ENCODE measurements at places on chromosomes 3 and 15.
A peak's percentile ranks its signal among the peaks of the same experiment; 100 is the strongest.

GRCh38 chr3:13098192-13098988 lies 25.2 kb upstream of the IQSEC1 start:
- no peak for DNase-seq

GRCh38 chr3:47082519-47082918 lies 81.4 kb downstream of the SETD2 start:
- DNase-seq, result peak; percentile 17

DNA sequence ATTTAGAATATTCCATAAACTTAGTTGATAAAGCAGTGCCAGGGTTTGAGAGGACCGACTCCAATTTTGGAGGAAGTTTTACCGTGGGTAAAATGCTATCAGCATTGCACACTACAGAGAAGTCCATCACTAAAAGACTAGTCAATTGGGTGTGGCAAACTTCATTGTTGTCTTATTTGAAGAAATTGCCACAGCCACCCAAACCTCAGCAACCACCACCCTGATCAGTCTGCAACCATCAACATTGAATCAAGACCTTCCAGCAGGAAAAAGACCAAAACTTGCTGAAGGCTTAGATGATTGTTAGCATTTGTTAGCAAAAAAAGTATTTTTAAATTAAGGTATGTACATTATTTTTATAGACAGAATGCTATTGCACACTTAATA lies 60.5 kb downstream of the KLF13 start:
- no peak for DNase-seq

- DNase-seq, result no peak
Observed at GRCh38 chr3:39499651-39500273, 32.3 kb downstream of the MOBP start.

- no peak for DNase-seq
Observed at GRCh38 chr15:65653801-65654521, 32.2 kb downstream of the SLC24A1 start.

GRCh38 chr3:118468801-118469200 lies 565.8 kb downstream of the IGSF11 start:
- DNase-seq, result no peak

DNA sequence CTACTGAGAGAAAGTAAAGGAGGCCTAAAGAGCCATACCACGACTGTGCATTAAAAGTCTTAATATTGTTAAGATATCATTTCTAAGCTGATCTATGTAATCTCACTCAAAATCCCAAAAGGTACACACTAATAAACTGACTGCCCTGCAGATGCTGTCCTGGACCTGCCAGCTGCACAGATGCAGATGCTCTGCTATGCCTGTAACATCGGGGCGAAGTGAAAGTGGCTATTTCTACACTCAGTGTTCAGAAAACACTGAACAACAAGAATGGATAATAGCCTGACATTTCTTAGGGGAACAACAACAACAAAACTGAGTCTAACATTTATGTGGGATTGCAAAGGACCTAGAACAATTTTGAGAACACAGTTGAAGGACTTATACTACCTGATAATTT lies 31.9 kb downstream of the RAD18 start:
- DNase-seq, result no peak

DNA sequence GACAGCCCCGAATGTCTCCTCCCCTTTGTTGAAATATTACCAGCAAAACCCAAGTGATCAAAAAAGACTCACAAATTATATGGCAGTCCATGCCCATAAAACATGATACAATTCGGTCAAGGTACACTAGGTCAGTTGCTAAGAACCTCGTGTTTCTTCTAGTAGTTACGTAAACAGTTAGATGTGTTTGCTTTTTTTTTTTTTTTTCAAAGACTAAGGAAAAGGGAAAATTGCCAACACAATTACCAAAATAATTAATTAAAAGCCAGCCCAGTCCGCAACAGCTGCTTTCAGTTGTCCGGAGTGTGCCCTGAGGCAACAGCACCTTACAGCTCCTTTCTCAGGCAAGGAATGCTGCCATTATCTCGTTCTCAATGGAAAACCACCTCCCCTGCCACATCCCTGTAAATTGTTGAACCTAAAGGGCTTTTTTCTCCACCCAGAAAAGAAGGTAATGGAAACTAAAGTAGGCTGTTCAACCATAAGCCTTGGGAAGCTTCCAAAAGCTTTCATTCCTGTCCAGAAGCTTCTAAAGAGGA lies 129.2 kb upstream of the TSC22D2 start:
- peak; percentile 64 for DNase-seq

GRCh38 chr3:1717524-1717923 lies 381.1 kb upstream of the CNTN4 start:
- no peak for DNase-seq

- DNase-seq, result no peak
Observed at GRCh38 chr15:88637841-88638625, 783 bp upstream of the ISG20 start.

GRCh38 chr15:59797756-59798604 lies 108.9 kb upstream of the BNIP2 start:
- DNase-seq, result no peak

- DNase-seq, result no peak
Observed at GRCh38 chr15:51401051-51401780, 59.8 kb downstream of the GLDN start.

DNA sequence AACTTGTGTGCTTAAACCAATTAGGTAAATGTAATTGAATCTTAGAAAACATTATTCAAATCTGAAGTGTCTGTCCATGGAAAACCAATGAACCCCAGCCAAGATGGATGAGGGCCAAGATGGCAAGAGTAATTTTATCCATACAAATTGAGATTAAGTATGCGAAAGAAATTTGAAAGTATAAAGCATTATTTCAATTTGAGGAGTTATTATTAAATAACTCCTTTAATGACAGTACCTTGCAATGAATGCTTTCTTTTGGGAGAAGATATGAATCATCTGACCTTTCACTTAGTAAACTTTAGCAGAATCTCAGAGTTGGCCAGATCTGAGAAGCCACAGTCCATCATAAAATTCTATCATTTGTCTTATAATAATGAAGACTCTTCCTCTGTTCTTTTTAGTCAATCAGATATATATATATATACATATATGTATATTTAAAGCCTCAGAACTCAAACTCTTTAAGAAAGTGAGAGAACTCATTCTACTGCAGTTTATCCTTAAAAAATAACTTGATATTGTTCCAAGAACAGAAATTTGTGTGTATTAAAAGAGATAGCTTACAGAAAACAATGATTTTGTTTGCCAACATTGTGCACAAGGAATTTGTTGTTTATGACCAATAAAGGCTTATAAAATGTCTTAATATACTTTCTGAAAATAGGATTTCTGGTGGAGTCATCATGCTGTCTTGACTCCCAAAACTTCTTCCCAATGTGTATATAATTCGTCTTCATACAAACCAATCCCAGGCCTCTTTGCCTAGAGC lies 434.8 kb upstream of the THBS1 start:
- DNase-seq, result no peak

DNA sequence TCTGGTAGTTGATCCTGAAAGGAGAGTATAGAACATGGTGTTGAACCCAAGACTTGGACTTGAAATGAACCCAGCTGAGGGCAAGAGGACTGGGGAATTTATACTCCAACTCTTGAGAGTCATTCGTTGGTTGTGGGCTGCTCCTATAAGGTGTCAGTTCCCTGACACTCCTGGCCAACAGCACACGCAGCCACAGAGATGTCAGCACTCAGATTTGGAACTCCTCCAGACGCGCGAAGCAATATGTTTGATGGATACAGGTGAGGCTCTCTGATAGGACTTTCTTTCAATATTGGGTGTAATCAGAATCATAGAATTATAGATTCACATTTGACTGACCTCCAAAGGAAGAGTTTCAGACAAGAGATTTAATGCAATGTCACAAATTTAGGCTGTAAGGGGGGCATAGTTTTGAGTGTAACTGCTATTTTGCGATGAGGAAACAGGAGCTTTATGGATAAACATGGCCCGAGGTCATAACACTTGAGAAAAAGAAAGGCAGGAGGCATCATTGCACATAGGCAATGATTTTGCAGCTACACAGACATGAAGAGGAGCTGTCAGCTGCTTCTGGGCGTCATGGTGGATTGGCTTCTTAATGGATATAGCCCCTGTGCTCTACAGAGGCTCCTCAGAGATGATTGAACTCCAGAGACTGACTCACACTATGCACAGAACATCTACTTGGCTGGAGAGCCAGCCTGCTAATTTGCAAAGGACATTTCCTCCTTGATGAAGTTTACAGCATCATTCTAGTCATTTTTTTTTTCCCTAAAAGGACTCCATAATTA lies 569.2 kb upstream of the RGMA start:
- DNase-seq, result no peak

DNA sequence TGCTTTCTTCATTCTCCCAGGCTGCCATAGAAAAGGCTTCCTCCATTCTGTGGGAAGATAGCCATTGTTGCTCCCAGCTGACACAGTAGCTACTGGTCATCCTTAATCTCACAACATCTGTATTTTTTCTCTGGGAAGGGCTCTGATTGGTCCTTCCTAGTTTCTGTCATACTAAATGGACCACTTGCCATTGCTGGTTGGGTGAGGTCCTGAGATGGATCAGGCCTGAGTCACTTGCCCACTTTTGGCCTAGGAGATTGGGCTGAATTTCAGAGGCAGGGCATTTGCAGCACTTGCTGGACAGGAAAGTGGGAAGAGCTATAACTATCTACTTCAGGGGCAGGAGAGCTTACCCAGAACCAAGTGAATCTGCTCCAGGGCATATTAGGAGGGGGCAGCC lies 106.5 kb upstream of the PROK2 start:
- no peak for DNase-seq

GRCh38 chr3:152104847-152105415 lies 163.8 kb upstream of the MBNL1 start:
- DNase-seq, result no peak

DNA sequence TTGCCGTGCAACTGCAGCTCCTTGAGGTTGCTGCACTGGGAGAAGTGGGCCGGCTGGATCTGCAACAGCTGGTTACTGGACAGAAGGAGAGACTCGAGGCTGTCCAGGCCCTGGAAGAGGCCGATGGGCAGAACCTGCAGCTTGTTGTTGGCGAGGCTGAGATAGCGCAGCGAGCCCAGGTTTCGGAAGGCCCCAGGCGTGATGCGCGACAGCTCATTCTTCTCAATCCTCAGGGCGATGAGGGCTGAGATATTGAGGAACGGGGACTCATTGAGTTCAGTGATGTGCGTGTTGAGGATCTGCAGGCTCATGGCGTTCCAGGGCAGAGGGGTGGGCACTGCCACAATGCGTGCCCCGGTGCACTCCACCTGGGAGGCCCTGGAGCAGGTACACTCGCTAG lies 9.0 kb downstream of the LRRC15 start:
- no peak for DNase-seq

GRCh38 chr3:75329476-75330097 lies 334.5 kb upstream of the FRG2C start:
- DNase-seq, result no peak

- DNase-seq, result peak; percentile 3
Observed at GRCh38 chr3:35721628-35722027, 82.3 kb downstream of the ARPP21 start.

DNA sequence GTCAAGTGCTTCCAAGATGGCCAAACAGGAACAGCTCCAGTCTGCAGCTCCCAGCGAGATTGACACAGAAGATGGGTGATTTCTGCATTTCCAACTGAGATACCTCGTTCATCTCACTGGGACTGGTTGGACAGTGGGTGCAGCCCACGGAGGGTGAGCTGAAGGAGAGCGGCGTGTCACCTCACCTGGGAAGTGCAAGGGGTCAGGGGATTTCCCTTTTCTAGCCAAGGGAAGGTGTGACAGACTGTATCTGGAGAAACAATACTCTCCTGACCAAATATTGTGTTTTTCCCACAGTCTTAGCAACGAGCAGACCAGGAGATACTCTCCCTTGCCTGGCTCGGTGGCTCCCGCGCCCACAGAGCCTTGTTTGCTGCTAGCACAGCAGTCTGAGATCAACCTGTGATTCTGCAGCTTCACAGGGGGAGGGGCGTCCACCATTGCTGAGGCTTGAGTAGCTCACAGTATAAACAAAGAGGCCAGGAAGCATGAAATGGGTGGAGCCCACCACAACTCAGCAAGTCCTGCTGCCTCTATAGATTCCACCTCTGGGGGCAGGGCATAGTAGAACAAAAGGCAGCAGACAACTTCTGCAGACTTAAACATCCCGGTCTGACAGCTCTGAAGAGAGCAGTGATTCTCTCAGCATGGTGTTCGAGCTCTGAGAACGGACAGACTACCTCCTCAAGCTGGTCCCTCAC lies 293.5 kb upstream of the SUCLG2 start:
- DNase-seq, result no peak

DNA sequence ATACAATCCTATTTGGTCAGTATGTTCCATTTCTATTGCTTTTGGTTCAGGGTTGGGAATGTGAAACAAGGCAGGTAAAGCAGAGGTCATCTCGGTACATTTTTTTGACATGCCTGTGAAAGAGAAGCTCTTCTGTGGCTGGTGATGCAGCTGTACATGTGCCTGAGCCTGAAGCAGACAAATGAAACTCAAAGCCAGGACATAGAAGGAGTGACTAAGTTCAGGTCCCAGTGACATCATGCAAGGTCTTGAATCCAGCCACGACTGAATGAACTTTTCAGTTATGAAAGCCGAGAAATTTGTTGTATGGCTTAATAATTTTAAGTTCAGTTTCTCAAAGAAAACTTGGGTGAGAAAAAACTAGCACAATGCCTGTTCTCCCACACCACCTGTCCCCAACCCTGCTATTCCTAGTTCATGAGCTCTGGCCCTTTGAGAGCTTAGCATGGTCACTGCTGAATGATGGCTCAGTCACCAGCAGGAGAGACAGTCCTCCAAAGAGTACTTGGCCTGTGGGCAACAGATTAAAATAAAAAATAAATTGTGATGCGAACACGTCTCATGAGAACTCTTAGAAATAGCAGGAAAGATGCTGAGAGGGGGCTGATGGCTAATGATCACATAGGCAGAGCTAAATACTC lies 600.2 kb upstream of the GRM7 start:
- no peak for DNase-seq

- no peak for DNase-seq
Observed at GRCh38 chr3:18346097-18346496, 79.0 kb downstream of the SATB1 start.

GRCh38 chr3:98980915-98981596 lies 79.6 kb upstream of the DCBLD2 start:
- peak; percentile 51 for DNase-seq

GRCh38 chr3:190577225-190577624 lies 63.3 kb downstream of the IL1RAP start:
- DNase-seq, result no peak

DNA sequence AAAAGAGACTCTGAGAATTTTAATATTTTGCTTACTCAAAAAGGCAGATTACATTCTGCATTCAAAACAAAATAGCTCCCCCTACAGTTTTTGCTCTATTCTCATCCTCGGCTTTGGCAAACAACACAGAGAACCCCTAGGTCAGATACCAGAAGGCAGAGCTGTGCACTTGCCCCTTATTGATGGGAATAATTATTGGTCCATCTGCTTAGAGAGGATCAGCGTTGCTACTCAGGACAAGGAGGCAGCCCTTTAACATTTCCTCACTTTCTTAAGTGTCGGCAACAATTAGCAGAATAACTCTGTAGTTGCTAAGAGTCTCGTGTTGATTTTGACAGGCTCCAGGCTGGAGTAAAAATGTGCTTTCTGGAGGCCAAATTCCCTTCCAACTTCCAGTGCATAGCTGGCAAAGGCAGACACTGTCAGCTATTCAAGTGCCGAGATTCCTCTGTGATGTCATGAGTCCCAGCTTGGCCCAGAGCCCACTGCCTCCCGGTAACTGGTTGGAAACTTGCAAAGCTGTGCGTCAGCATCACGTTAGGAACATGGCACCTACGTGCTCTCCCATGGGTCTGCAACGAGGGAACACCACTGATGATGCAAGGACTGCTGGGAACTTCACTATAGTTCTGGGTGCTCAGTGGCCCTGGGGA lies 482.7 kb upstream of the ADAMTS9 start:
- peak; percentile 29 for DNase-seq
